ENCODE measurements at places on chromosomes 16 and 17.

DNA sequence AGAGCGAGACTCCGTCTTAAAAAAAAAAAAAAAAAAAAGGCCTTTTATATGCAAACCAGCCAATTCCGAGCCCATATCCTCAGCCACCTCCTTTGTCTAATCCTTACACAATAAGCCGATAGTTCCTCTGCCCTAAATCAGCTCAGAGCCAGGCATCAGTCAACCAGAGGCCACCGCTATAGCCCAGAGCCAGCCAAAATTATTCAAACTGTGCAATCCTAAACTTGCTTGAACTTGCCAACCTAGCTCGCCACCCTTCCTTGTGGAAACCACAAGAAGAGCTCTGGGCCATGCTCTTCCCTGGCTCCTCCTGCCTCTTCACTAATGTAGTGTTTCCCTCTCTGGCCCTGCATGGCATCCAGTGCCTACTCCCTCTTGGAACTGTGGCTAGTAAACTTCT, 17.7 kb downstream of the ITGAL start:
- no peak for DNase-seq

DNA sequence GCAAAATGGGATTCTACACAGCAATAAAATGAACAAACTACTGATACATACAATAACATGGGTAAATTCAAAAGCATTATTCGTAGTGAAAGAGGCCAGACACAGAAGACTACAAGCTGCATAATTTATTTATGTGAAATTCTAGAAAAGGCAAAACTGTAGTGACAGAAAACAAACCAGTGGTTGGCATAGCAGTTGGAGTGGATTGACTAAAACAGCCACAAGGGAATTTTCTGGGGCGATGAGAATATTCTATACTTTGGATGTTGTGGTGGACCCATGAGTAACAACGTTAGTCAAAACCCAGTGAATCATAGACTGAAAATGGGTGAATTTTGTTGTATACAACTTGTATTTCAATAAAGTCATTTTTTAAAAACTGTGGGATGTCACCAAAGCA, 63.2 kb upstream of the RPL38 start:
- DNase-seq: peak; percentile 13

- DNase-seq: peak; percentile 46
Measured at GRCh38 chr16:23920899-23921298, 85.1 kb downstream of the PRKCB start.

DNA sequence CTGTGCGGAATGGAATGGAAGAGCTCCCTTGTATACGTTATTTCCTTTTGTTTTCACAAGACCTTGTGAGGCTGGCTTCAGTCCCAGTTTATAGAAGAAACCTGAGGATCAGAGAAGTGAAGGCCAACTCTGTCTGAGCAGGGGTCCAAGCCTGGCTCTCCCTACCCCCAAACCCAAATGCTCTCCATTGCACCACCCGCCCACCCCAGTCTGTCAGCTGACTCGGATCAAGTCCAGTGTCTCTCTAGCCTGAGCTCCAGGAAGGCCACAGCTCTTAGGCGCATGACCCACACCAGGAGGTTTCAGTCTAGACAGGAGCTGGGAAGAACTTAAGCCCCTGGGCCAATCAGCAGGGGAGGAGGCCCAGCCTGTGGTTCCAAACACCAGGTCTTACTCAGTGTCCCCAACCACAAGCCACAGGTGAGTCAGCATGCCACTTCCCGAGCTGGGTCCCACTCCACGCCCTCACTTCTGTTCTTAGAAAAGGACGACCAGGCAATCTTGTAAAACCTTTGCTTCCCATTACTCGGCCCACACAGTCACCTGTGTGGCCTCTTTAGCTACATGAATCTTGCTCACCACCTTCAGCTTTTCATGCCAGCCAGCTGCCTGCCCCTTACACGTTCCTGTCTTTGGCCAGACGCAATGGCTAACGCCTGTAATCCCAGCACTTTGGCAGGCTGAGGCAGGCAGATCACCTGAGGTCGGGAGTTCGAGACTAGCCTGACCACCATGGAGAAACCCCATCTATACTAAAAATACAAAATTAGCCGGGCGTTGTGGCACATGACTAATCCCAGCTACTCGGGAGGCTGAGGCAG, 27.8 kb downstream of the TK2 start:
- DNase-seq: peak; percentile 99

DNA sequence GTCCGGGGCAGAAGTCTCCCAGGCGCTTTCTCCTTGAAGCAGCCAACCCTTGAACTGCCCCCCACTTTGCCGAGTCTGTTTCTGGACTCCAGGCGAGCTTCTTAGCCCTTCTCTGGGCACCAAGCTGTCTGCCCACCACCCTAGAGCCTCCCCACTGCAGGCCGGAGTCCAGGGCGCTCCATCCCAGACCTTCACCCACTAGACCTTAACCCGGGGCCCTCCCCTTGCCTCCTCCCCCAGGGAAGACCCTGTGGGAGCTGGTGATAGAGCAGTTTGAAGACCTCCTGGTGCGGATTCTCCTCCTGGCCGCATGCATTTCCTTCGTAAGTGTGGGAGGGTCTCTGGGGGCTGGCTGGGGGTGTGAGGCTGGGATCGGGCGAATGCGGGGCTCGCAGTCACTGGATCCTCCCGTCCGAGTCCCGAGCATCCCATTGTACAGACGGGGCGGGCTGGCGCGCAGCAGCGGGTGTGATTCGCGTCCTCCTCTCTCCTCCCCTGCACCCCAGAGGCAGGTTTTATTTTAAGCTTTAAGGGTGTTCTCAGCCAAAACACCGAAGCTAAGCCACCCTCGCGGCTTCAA, 1.1 kb downstream of the ATP2A1 start:
- DNase-seq: peak; percentile 13

DNA sequence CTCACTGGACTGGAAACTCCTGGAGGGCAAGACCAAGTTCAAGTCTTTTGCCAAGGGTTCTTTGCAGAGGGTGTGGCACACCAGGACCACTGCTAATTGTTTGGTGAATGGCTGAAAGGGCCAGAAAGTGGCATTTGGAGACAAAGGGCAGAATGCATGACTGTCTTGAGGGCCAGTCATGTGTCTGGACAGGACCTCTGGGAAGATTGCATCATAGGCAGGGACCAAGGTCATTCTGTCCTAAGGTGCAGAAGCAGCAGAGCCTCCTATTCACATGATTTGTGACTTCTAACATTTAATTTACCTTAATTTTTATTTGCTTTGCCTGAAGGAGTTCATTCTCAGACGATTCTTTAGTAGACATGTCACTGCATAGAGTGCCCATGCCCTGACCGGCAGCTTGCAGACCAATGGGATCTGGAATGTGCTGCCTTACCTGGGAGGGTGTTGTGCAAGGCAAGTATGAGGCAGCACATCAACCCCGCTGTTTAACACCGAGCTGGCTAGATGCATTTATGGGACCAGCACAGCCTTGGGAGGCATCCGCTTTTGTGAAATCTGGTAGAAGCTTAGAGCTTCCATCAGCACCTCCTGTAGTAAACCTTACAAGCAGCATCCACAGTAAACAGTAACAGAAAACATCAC, 62.3 kb upstream of the MAF start:
- DNase-seq: no peak

DNA sequence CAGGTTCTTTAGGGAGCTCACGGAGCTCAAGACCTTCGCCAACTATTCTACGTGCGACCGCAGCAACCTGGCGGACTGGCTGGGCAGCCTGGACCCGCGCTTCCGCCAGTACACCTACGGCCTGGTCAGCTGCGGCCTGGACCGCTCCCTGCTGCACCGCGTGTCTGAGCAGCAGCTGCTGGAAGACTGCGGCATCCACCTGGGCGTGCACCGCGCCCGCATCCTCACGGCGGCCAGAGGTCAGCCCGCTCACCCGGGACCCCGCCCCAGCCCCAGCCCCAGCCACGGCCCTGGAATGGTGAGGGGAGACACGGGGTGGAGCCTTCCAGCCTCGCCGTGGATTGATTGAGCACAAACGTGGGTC, 13.5 kb downstream of the SARM1 start:
- DNase-seq: no peak

GRCh38 chr16:84144209-84144858, 643 bp downstream of the HSDL1 start:
- DNase-seq: peak; percentile 48

DNA sequence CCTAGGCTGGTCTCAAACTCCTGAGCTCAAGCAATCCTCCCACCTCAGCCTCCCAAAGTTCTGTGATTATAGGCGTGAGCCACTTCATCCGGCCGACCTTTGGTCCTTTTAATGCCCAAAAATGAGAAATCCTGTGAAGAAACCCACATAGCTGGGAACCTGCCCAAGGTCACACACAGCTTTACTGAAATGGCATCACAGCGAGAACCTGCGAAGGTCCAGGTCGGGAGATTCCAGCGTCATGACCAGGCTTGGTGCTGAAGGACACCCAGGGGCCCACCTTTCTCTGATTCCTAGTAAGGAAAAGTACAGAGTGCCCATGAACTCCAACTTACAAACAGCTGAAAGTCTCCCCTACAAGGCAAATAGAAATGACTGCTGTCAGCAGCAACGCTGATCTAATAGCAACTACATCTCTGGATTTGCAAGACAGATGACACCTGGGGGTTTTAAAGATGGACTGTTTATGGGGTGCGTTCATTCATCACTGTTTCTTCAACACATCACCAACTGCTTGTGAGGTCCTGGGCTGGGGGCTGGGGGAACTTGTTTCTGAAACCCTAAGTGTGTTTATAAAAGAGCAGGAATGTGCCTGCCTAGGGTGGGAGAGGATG, 24.5 kb upstream of the DNAH17 start:
- no peak for DNase-seq

DNA sequence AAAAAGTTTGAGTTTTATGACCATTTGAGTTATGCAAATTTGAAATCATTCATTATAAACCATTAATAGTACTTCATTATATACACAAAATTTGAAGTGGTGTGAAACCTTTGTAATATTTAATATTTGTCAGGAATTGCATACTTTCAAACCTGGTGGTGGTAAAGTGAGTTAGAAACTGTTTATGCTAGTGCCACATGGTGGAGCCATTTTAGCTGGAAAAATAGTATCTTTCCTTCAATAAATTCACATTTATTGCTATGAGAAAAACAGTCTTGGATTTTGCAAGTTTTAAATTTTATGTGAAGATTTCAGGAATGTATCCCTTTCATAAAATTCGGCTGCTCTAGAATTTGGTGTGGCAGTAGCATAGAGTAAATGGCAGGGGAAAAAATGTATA, 7.3 kb upstream of the BLMH start:
- no peak for DNase-seq

GRCh38 chr17:58150394-58150793, 2.2 kb downstream of the OR4D1 start:
- DNase-seq: no peak

- DNase-seq: no peak
Measured at GRCh38 chr16:13448346-13448745, 471.6 kb upstream of the ERCC4 start.

DNA sequence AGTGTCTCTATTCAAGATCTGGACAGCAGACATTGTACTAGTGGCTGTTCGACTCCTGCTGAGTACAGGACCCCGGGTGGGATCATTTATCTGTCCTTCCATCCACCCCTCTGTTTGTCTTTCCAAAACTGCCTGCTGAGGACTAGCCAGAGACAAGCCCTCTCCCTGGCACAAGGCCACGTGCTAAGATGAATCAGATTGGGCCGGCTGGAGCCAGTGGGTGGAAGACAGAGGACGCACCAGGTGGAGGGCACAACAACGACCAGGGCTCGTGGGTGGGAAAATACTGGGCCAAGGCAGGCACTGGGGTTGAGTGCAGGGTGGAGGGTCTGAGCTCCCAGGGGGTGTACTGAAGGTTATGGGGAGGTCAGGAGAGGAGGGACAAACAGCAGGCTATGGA, 1.4 kb upstream of the CA7 start:
- no peak for DNase-seq

DNA sequence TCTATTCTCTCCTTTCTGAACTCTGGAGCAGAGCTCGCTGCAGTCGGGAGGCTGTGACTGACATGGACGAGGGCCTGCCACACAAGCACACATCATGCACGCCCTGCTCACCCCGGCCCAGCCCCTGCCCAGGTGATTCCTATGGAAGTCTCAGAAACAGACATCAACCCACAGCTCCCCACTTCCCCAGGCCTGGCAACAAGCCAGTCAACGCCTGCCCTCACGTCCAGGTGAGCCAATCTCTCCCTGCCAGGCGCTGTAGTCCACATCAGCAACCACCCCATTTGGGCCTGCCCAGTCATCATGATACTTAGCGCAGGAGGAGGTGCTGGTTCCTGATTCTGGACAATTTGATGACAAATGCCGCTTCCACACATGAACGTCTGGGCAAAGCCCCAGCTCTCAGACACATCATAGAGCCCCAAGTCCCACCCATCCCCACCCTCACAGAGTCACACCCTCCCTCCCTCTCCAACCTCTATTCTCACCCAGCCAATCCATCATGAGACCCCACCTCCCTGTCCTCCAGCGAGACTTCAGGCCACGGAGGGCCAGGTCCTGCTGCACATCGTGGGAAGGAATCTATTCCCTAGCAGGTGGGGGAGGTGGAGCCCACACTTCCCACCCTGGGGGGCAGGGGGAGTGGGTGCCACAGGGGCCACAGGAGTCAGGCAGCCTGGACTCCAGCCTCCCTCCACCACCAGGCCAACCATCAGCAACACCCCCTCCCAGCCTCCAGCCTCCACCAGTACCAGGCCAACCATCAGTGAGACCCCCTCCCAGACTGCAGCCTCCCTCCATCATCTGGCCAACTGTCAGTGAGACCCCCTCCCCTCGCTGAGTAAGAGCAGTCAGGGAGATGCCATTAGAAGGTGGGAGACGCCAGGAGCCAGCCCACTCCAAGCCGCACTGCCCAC, 33.7 kb upstream of the GSG1L start:
- no peak for DNase-seq

GRCh38 chr17:78384479-78385175, 6.2 kb downstream of the PGS1 start:
- peak; percentile 25 for DNase-seq

DNA sequence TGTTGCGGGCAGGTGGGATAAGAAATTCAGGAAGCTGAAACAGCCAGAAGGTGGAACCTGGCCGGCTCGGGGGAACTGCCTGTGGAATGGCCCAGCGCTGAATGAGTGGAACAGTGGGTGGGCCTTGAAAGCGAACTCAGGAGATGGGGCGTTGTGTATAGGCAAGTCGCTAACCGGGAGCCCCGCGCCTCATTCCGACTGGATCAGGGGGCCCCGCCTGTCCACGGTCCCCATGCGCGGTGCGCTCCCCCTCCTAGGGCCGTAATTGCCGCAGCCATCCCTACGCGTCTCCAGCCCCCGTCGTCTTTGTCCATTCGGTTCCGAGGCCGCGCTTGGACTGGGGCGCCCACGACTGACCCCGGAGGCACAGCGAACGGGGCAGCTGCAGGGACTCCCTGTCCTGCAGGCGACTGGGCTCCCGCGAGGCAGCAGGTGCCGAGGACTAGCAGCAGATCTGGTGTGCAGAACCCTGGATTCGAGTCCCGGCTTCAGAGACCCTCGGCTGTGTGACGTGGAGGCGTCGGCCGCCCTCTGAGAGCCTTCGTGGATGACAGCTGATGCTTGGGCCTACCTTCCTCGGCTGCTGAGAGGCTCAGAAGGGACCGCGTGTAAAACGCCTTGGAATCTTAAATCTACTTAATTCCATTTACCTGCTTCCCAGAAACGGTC, 10.9 kb upstream of the CA4 start:
- no peak for DNase-seq

DNA sequence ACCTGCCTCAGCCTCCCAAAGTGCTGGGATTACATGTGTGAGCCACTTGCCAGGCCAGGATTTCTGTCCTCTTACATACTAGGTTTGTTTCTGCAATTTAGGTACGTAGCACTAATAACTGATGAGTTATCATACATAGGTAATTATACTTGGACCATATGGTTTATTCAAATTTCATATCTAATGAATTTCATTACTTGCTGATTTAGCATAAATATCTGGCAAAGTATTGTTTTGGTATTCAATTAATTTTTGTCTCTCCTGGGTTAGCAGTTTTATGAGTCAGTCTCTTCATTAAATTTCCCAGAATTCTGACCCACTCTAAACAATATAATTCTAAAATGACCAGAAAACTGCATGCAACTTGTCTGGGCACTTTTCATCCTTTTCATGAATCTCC, 2146.5 kb downstream of the TP53TG3F start:
- DNase-seq: no peak
